ENCODE measurements at places on chromosomes 5 and 9. TPM values are rescaled to one million over a fixed set of nuclear protein-coding genes. Genes with fewer than 3 reads are reported as not detected.

Gene LRRC19
- total RNA-seq = not detected

Gene MEGF10
- 0.23 TPM for total RNA-seq

Gene SH3TC2
- 10.2 TPM for total RNA-seq

Gene GALNT12
- 1.0 TPM for total RNA-seq

Gene PCDHA9
- not detected for total RNA-seq

GRCh38 chr5:39459071-39459470 is 34.3 kb upstream of the DAB2 start:
- H3K4me3 ChIP-seq = no peak overlapping the region
- DNase-seq = no peak
- H3K36me3 ChIP-seq = no peaks in the 10 kb centered on the region

- H3K4me1 ChIP-seq = peaks cover 17% of the 10 kb centered on the region
- no peak overlapping the region for H3K27ac ChIP-seq
- DNase-seq = no peak
- H3K4me3 ChIP-seq = no peak overlapping the region
- H3K27me3 ChIP-seq = peaks cover 54% of the 10 kb centered on the region
These were observed 258.0 kb downstream of the NSG2 start for GRCh38 chr5:174303437-174304045.

DNA sequence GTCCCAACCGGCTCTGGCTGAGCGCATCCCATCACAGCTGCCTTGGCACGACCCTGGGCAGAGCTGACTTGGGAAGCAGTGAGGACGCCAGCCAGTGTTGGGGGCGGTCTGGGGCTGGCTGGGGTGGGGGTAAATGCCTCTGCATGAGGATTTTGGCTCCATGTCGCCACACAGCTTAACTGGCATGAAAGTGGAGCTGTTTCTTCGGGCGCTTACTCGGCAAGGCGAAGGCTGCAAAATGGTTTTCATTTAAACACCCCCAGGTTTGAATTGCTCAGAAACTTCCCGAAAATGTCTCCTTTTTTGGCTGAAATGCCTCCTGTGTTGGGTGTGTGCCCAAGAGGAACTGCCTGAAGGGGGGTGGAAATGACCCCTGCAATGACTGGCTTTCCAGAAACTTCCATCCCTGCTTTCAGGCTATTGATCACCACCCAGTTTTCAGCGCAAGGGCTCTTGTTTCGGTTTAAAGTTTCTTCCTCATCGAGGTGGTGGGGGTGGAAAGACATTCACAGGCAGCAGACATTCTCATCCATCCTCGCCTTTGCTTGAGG is 38.3 kb downstream of the PTGES start:
- DNase-seq = no peak
- peaks cover 19% of the 10 kb centered on the region for H3K4me1 ChIP-seq
- H3K27ac ChIP-seq = no peak overlapping the region
- H3K36me3 ChIP-seq = no peaks in the 10 kb centered on the region
- peaks cover 5% of the 10 kb centered on the region for H3K27me3 ChIP-seq

GRCh38 chr9:35161713-35162604 is at the start of gene UNC13B:
UNC13B (plus strand) TSS chr9:35162009; CDS start chr9:35162284, 275 bp downstream.
- DNase-seq = peak; percentile 97
- H3K27ac ChIP-seq = peak within 1 kb of the TSS; percentile 88
- peaks cover 6% of the 10 kb centered on the region for H3K27me3 ChIP-seq
- peak within 1 kb of the TSS; percentile 92 for H3K4me3 ChIP-seq

DNA sequence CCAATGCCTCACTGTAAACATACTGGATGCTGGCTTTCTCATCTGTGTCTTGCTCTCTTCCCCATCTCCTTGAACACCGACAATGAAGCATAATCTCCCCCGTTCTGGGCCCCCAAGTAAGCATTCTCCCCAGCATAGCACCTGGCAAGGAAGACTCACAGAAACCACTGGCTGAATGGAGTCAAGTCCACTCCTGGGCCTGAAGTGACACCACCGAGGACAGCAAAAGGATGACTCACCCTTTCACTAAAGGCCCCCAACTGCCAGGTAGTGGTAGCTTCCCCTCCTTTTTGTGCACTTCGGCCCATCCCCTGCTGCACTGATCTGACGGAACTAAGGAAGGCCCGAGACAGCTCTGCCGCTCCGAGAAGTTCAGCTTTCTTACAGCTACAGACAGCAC is 9.4 kb downstream of the VDAC1 start:
- H3K27ac ChIP-seq = peak overlapping the region; percentile 83
- peaks cover 34% of the 10 kb centered on the region for H3K36me3 ChIP-seq
- no peak overlapping the region for H3K4me3 ChIP-seq
- H3K4me1 ChIP-seq = peaks cover 76% of the 10 kb centered on the region

DNA sequence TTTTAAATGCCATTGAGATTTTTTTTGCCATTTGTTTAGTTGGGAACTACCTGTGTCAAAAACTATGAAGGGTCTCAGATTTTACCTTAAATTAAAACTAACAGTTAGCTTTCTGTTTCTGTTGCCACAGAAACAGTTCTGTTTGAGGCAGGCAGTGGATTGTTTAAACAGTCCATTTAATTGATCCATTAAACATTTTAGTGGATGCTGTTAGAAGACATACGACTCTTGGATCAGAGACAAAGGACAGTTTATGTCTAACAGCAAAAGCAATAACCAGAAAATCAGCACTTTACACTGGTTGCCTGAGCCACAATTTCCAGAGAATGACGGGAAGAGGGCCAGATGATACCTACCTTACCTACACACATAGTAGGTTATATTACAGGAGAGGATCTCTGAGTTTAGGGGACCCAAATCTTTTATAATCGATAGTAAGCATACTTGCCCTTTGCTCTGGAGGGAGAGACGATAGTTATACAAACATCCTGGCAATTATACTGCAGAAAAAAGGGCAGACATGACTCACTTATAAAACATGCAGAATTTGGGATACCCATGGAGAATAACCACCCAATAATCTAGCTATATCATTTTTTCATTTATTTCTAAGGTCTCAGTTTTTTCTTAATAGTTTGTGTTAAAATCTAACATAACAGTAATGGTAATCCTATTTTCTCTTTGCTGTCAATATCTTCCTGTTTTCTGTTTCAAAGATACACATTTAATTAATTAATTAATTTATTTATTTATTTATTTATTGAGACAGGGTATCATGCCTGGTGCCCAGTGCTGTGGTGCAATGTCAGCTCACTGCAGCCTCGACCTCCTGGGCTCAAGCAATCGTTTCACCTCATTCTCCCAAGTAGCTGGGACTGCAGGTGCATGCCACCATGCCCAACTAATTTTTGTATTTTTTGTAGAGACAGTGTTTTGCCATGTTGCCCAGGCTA is 136.7 kb upstream of the TNFAIP8 start:
- H3K4me3 ChIP-seq = no peak overlapping the region
- no peak for DNase-seq
- no peaks in the 10 kb centered on the region for H3K27me3 ChIP-seq

DNA sequence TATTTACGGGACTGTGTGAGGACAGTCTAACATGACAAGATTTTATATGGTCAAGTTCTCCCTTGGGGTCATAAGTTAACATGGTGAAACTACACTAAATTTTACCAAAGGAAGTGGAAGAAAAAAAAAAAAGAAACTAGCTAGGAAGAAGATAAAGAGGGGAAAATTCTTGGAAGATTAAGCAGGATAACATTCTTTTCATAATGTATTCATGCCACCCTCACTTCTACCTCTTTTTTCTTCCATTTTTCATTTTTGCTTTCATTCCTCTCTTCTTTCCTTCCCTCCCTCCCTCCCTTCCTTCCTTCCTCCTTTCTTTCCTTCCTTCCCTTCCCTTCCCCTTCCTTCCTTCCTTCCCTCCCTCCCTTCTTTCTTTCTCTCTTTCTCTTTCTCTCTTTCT is 254.6 kb downstream of the RFX3 start:
- no peaks in the 10 kb centered on the region for H3K27me3 ChIP-seq
- no peak overlapping the region for H3K4me3 ChIP-seq
- no peaks in the 10 kb centered on the region for H3K36me3 ChIP-seq
- no peak overlapping the region for H3K27ac ChIP-seq
- DNase-seq = no peak

GRCh38 chr5:145056800-145057199 is 778.3 kb downstream of the PRELID2 start:
- no peak overlapping the region for H3K4me3 ChIP-seq
- no peaks in the 10 kb centered on the region for H3K4me1 ChIP-seq
- no peaks in the 10 kb centered on the region for H3K27me3 ChIP-seq
- H3K36me3 ChIP-seq = no peaks in the 10 kb centered on the region
- DNase-seq = no peak

DNA sequence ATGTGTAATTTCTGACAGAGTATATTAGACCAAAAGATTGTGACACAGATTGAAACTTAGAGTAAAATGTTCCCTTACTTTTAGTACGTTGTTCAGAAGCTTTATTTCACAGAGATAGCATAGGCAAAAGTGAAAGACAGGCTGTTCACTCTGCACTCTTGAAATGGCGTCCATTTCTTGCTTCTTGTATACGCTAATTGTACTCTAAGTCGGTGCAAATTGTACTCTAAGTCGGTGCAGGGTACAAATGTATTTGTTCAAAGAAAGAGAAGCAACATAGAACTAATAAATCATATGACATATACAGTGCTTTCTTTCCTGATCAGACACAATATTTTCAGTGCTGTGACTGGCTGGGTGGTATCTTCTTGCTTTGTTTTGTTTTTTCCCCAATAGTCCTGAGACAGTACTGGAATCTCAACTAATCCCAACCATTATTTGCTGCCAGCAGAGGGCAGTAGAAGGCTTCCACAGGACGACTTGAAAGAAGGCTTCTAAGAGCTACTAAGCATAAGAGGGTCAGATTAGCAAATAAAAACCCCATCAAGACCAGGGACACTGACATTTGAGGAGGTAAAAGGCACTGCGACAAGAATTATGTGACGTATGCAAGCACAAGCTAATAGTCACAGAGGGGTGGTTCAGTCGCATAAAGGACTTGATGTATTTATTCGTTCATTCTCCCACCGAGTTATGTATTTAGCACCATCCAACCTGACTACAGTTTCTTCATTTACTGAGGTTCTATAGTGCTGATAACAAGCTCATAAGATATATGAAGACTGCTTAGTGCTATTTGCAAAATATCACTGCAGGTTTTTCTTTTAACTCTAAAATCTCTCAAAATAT is 831.8 kb downstream of the TAF11L14 start:
- H3K36me3 ChIP-seq = no peaks in the 10 kb centered on the region
- H3K27ac ChIP-seq = no peak overlapping the region
- H3K27me3 ChIP-seq = no peaks in the 10 kb centered on the region
- DNase-seq = peak; percentile 14

DNA sequence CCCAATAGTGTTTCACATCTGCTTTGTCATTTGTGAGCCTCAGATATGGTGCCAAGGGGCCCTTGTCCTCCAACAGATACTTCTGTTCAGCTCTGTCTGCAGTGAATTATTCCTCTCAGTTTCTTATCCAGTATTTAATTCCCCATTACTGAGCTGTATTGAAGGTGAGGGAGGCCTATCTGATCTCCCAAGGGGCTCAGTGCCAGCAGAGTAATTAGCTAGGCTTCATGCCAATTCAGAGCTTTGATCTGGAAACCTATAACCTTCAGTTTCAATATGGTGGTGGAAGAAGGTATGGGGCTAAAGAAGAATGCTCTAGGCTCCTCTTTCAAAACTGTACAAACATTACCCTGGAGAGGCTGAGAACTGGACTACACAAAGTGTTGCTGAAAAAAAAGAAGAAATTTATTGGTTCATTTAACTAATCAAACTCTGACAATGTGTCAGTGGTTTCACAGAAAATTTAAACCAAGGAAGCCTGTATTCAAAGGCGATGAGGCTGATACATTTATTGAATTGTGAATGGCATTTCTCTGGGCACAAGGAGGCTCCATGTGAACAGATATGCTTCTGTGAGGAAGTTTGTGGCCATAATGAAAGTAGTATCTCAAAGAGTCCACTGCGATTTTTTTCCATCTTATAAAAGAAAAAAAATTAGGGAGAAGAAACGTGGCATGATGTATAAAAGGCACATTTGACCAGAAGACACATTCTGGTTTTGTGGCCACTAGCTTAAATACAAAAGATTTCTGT is 397.8 kb downstream of the TLE4 start:
- no peak for DNase-seq
- no peaks in the 10 kb centered on the region for H3K36me3 ChIP-seq
- no peaks in the 10 kb centered on the region for H3K27me3 ChIP-seq
- no peaks in the 10 kb centered on the region for H3K4me1 ChIP-seq
- H3K27ac ChIP-seq = no peak overlapping the region

DNA sequence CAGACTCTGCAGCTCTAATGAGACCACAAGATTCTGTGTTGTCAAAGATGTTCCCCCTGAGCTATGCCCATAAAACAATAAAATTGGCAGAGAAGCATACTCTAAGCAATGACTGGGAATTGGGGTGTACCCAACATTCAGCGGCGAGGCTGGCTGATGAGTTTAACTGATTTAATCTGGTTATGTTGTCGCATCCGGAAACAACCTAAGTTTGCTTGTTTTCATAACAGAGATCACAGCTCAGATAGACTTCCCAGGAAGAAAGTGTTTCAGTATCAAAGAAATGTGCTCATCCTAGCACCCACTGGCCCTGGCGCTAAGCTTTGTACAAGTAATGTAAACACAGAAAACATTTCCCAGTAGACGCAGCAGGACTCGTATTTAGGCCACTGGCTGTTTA is 7.4 kb downstream of the SEMA5A start:
- peaks cover 67% of the 10 kb centered on the region for H3K4me1 ChIP-seq
- no peak overlapping the region for H3K4me3 ChIP-seq
- no peaks in the 10 kb centered on the region for H3K36me3 ChIP-seq
- H3K27ac ChIP-seq = no peak overlapping the region

- H3K4me1 ChIP-seq = peaks cover 86% of the 10 kb centered on the region
- peak; percentile 79 for DNase-seq
- H3K36me3 ChIP-seq = no peaks in the 10 kb centered on the region
These were observed 101.1 kb downstream of the RGS3 start for GRCh38 chr9:113564498-113565237.

DNA sequence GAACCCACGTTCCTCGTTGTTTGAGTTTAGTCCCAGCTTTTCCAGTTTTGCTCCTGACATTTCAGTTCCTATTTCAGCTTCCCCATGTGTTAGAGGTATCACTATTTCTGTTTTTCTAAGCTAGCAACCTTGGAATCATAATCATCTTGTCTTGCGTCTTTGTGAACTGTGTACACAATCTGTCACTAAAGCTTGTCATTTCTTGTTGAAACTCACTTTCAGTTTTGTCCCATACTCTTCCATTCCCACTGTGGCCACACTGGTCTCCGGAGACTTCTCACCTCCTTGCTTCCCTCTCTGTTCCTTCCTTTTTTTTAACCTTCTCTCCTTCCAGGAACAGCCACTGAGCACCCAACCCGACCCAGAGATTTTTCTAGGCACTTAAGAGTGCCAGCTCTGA is 36.9 kb downstream of the TGFBR1 start:
- peaks cover 25% of the 10 kb centered on the region for H3K4me1 ChIP-seq
- H3K36me3 ChIP-seq = peaks cover 2% of the 10 kb centered on the region
- H3K4me3 ChIP-seq = no peak overlapping the region
- no peak for DNase-seq
